Thoracic aorta (tissue), 2 donors: ENCODE measurements at places on chromosomes 16 and 17.

- no peak for DNase-seq
Measured at GRCh38 chr17:66841328-66841727, 6.4 kb downstream of the CACNG5 start.

GRCh38 chr16:26220894-26221293, 529.1 kb downstream of the HS3ST4 start:
- DNase-seq: no peak

DNA sequence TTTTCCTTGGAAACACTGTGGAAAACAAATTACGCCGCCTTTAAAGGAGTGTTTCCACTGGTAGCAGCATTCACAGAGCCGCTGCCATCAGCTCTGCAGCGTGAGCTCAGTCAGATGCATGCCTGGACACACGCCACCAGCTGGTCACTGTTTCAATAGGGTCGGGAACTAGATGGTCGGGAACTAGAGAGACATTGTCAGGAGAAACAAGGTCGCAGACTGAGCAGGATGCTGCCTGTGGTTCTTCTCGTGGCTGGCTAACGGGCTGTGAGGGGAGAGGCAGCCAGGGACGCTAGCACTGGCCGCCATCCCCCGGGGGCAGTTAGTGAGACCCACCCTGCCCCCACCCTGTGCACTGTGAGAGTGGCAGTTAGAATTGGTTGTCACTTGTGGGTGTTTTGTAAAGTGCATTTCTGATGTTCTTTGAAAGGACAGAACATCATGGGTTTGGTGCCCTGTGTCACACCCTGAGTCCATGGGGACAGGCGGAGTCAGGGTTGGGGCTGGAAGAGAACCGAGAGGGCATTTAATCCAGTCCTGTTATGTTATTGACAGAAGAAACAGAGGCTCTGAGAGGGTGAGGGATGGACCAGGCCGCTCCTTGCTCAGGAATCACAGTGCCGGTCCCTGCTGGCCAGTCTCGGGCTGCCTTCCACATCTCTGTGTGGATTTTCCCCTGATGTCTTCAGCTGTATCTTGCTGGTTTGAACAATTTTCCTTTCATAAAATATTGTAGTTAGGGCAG, 86.3 kb downstream of the SPECC1 start:
- peak; percentile 42 for DNase-seq

DNA sequence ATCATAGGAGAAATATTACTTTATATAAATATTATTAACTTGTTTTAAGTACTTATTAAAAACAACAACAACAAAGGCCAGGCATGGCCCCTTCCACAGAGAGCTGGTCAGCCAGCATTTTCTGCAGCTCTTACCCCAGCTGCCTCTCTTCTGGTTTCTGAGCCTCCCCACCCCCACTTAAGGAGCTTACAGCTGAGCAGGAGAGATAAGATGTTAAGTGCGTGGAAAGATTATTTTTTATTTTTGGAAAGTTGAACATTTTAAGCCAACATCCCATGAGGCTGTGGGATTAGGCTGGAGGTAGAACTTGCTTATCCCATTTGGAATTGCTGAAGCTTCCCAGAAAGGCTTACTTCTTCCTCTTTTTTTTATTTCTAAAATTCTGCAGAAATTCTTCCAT, 401.2 kb downstream of the SEC14L1 start:
- no peak for DNase-seq

DNA sequence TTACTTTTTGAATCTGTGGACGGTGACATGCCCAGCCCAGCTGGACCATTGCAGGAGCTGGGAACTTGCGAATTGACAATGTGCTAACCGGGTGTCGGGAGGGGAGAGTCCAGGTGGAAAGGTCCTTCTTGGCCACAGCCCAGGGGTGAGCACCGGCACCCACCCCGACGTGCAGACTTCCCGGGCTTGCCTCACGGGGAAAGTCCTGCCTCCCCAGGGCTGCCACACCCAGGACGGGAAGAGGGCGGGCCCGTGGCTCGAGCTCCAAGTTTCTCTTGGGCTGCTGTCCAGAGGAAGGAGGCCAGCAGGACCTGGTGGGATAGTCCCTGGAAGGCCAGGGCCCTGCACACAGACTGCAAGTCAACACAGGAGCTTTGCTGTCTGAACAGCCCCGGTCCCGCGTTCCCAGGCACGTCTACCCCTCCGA, 17.7 kb downstream of the CARD14 start:
- DNase-seq: no peak

DNA sequence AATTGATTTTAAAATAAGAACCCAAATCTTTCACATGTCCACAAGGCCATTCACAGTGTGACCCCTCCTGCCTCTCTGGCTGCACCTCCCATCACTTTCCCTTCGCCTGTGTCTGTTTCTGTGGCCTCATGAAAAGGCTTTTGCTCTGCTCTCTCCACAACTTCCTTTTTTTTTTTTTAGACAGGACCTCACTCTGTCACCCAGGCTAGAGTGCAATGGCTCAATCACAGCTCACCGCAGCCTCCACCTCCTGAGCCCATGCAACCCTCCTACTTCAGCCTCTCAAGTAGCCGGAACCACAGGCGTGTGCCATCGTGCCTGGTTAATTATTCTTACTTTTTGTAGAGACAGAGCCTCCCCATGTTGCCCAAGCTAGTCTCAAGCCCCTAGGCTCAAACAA, 197.1 kb downstream of the ABCC12 start:
- DNase-seq: no peak
